ENCODE measurements at places on chromosomes 11 and 22. TPM values are rescaled to one million over a fixed set of nuclear protein-coding genes. Genes with fewer than 3 reads are reported as not detected.

GRCh38 chr11:108551651-108552462 is 41.7 kb downstream of the EXPH5 start:
- H3K4me1 ChIP-seq: no peaks in the 10 kb centered on the region
- H3K36me3 ChIP-seq: no peaks in the 10 kb centered on the region
- H3K27me3 ChIP-seq: no peaks in the 10 kb centered on the region
- no peak overlapping the region for H3K4me3 ChIP-seq

- no peak for DNase-seq
- H3K27me3 ChIP-seq: no peaks in the 10 kb centered on the region
- H3K4me3 ChIP-seq: no peak overlapping the region
- H3K36me3 ChIP-seq: peaks cover 5% of the 10 kb centered on the region
- peak overlapping the region; percentile 92 for H3K27ac ChIP-seq
These were observed 26.5 kb downstream of the ARHGAP1 start for GRCh38 chr11:46673713-46674462.

- no peaks in the 10 kb centered on the region for H3K36me3 ChIP-seq
- H3K4me3 ChIP-seq: no peak overlapping the region
- peaks cover 10% of the 10 kb centered on the region for H3K27me3 ChIP-seq
- no peak overlapping the region for H3K27ac ChIP-seq
- peaks cover 18% of the 10 kb centered on the region for H3K4me1 ChIP-seq
These were observed 581.9 kb downstream of the BUD13 start for GRCh38 chr11:116190861-116191260.

- no peak overlapping the region for H3K4me3 ChIP-seq
- H3K27me3 ChIP-seq: no peaks in the 10 kb centered on the region
- no peaks in the 10 kb centered on the region for H3K4me1 ChIP-seq
- DNase-seq: no peak
These were observed 924.6 kb upstream of the FAT3 start for GRCh38 chr11:91299980-91300379.

The CTTN gene
- 207 TPM for total RNA-seq

DNA sequence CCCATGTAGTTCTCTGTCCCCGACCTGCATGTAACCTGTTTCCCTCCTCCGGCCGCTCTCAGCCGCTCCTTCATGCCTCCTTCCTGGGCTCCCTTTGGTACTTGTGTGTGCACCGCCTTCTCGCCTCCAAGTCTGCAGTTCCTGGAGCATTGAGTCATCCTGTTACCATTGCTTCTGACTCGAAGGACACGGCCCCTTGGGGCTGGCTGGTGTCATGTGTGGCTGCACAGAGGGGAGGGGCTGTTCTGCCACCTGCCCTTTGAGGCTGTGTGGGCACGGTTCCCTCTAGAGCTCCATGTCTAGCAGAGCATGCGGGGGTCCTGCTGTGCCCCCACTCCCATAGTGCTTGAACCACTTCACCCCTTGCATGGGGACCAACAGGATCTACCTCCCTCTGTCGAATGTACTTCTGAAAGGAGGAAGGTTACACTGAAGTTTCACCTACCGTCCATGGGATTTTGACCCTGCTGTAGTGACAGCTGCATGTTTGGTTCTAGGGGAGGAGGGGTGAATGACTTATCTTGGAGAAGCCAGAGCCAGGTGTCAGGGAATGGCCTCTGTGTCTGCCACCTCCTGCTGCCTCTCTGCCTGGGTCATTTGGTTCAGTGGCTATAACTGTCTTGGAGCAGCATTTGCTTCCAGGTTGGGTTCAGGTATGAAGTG is 39.6 kb downstream of the BCR start:
- no peaks in the 10 kb centered on the region for H3K27me3 ChIP-seq
- H3K36me3 ChIP-seq: no peaks in the 10 kb centered on the region
- no peak overlapping the region for H3K4me3 ChIP-seq
- H3K27ac ChIP-seq: no peak overlapping the region
- peaks cover 62% of the 10 kb centered on the region for H3K4me1 ChIP-seq
- peak; percentile 54 for DNase-seq

The CEP126 gene
- total RNA-seq: 2.2 TPM

GRCh38 chr11:76296731-76297542 is 84.0 kb downstream of the THAP12 start:
- no peak overlapping the region for H3K27ac ChIP-seq
- DNase-seq: no peak
- H3K36me3 ChIP-seq: no peaks in the 10 kb centered on the region
- no peak overlapping the region for H3K4me3 ChIP-seq
- H3K4me1 ChIP-seq: no peaks in the 10 kb centered on the region

The OR52N4 gene
- total RNA-seq: not detected

- H3K4me1 ChIP-seq: peaks cover 38% of the 10 kb centered on the region
- DNase-seq: peak; percentile 85
- H3K27me3 ChIP-seq: no peaks in the 10 kb centered on the region
- H3K36me3 ChIP-seq: no peaks in the 10 kb centered on the region
- H3K4me3 ChIP-seq: no peak overlapping the region
These were observed 1.6 kb upstream of the BCR start for GRCh38 chr22:23178512-23179254.

The ADAMTS8 gene
- total RNA-seq: 1.9 TPM

The GLB1L3 gene
- not detected for total RNA-seq

- H3K4me1 ChIP-seq: peaks cover 9% of the 10 kb centered on the region
- H3K27me3 ChIP-seq: peaks cover 15% of the 10 kb centered on the region
- no peak for DNase-seq
- H3K4me3 ChIP-seq: no peak overlapping the region
- H3K36me3 ChIP-seq: no peaks in the 10 kb centered on the region
- H3K27ac ChIP-seq: no peak overlapping the region
These were observed 518 bp upstream of the GALNT18 start for GRCh38 chr11:11622340-11622706.

- H3K36me3 ChIP-seq: no peaks in the 10 kb centered on the region
- DNase-seq: no peak
- peak overlapping the region; percentile 18 for H3K27ac ChIP-seq
- no peaks in the 10 kb centered on the region for H3K27me3 ChIP-seq
- peaks cover 6% of the 10 kb centered on the region for H3K4me1 ChIP-seq
These were observed 33.9 kb downstream of the BCL2L13 start for GRCh38 chr22:17672417-17672991.

GRCh38 chr22:29814003-29814402 is 24.1 kb downstream of the ASCC2 start:
- H3K36me3 ChIP-seq: no peaks in the 10 kb centered on the region
- DNase-seq: peak; percentile 29
- peak overlapping the region; percentile 51 for H3K27ac ChIP-seq
- peaks cover 11% of the 10 kb centered on the region for H3K4me1 ChIP-seq
- H3K4me3 ChIP-seq: no peak overlapping the region

All from hepatocyte (in vitro differentiated cells).